ENCODE measurements at places on chromosomes 1 and 21. TPM values are rescaled to one million over a fixed set of nuclear protein-coding genes. Genes with fewer than 3 reads are reported as not detected.

DNA sequence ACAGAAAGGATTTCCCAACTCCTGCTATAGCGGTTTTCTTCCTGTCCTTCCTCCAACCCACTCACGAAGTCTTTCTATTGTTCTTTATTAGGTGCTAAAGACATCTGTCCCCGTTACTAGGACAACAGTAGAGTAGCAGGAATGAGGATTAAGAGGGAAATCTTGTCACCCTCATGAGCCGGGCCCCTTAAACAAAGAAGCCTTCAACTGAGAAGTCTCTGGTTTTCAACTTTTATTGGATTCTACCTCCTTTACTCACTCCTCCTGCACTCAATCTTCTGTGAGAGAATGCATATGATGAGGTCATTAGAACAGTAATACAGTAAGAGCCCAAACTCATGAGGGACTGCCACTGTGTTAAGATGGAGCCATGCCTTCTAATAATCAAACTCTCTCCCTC is 206.3 kb downstream of the OMA1 start:
- DNase-seq = no peak
- no peaks in the 10 kb centered on the region for H3K27me3 ChIP-seq
- H3K27ac ChIP-seq = no peak overlapping the region
- H3K4me3 ChIP-seq = no peak overlapping the region
- H3K4me1 ChIP-seq = no peaks in the 10 kb centered on the region

GRCh38 chr1:183349201-183349711 is 68.9 kb downstream of the NMNAT2 start:
- H3K36me3 ChIP-seq = no peaks in the 10 kb centered on the region
- H3K27ac ChIP-seq = peak overlapping the region; percentile 79
- no peak overlapping the region for H3K4me3 ChIP-seq
- DNase-seq = no peak
- peaks cover 33% of the 10 kb centered on the region for H3K4me1 ChIP-seq

GNAT2 gene
- total RNA-seq = not detected

TRPM2 gene
- not detected for total RNA-seq

CACYBP gene
- total RNA-seq = 75.7 TPM

TRIM45 gene
- 6.3 TPM for total RNA-seq

ACTL8 gene
- not detected for total RNA-seq

- H3K4me3 ChIP-seq = no peak overlapping the region
- H3K36me3 ChIP-seq = no peaks in the 10 kb centered on the region
Observed at GRCh38 chr21:28359300-28359699, 633.4 kb downstream of the LTN1 start.

DNA sequence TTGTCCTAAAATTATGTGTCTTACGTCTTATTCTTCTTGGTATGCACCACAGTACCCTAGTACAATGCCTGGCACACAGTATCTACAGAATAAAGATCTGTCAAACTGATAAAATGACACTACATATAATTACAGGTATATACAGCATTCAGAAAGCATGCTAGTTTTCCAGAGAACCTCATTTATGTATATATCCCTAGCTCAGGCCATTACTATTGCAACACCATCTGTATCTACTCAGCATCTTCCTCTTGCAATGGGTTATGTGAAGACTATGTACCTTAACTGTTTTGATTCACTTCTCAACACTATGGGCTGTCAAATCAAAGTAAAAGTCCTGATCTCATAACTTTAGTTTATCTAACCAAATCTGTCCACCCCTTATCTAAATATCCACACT is 58.5 kb upstream of the GUCA2A start:
- no peak overlapping the region for H3K27ac ChIP-seq
- no peaks in the 10 kb centered on the region for H3K27me3 ChIP-seq
- no peak overlapping the region for H3K4me3 ChIP-seq
- no peak for DNase-seq

PAX7 gene
- not detected for total RNA-seq

DNA sequence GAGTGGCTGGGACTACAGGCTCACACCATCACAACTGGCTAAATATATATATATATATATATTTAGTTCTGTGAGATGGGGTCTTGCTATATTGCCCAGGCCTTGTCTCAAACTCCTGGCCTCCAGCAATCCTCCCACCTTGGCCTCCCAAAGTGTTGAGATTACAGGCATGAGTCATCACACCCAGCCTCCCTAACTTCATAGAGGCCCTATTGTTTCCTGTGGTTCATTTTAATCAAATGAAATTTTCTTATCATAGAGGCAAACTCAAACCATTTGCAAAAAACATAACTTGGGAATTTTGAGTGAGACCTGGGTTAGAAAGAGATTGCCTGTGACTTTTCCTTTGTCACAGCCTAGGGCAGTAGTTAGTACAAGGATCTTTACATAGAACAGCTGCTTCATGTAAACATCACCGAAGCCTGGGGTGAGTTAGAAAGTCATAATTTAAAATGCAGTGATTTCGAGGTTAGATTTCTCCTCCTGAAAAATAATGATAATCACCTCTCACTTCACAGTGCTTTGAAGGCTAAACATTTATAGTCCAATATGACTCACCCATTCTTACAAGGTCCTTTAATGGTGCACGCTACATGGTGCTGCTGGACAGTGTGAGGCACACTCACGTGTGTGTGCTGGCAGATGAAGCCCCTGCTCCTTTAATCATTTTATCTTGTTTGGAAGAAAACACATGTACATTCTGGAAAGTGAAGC is 188.9 kb downstream of the RHOU start:
- no peaks in the 10 kb centered on the region for H3K36me3 ChIP-seq
- H3K4me1 ChIP-seq = no peaks in the 10 kb centered on the region
- peaks cover 26% of the 10 kb centered on the region for H3K27me3 ChIP-seq
- H3K27ac ChIP-seq = no peak overlapping the region

C1orf87 gene
- total RNA-seq = 0.94 TPM

GRCh38 chr1:33296082-33296458 is 24.8 kb downstream of the A3GALT2 start:
- DNase-seq = no peak
- H3K27ac ChIP-seq = no peak overlapping the region
- H3K36me3 ChIP-seq = peaks cover 53% of the 10 kb centered on the region
- peaks cover 14% of the 10 kb centered on the region for H3K4me1 ChIP-seq

GRCh38 chr1:98053471-98054366 is 132.9 kb upstream of the DPYD start:
- peak; percentile 92 for DNase-seq
- peak overlapping the region; percentile 79 for H3K4me3 ChIP-seq
- H3K36me3 ChIP-seq = no peaks in the 10 kb centered on the region
- peaks cover 4% of the 10 kb centered on the region for H3K27me3 ChIP-seq
- peaks cover 38% of the 10 kb centered on the region for H3K4me1 ChIP-seq

ABCG1 gene
- total RNA-seq = 16.5 TPM

GRCh38 chr1:44346184-44346583 is 8.9 kb downstream of the ERI3 start:
- H3K4me3 ChIP-seq = no peak overlapping the region
- H3K27me3 ChIP-seq = no peaks in the 10 kb centered on the region
- no peak for DNase-seq
- no peaks in the 10 kb centered on the region for H3K36me3 ChIP-seq

GRCh38 chr21:28522014-28522799 is 470.5 kb downstream of the LTN1 start:
- no peak overlapping the region for H3K4me3 ChIP-seq
- no peaks in the 10 kb centered on the region for H3K27me3 ChIP-seq
- H3K4me1 ChIP-seq = peaks cover 11% of the 10 kb centered on the region
- H3K36me3 ChIP-seq = no peaks in the 10 kb centered on the region
- no peak overlapping the region for H3K27ac ChIP-seq

SLC5A9 gene
- not detected for total RNA-seq

DNA sequence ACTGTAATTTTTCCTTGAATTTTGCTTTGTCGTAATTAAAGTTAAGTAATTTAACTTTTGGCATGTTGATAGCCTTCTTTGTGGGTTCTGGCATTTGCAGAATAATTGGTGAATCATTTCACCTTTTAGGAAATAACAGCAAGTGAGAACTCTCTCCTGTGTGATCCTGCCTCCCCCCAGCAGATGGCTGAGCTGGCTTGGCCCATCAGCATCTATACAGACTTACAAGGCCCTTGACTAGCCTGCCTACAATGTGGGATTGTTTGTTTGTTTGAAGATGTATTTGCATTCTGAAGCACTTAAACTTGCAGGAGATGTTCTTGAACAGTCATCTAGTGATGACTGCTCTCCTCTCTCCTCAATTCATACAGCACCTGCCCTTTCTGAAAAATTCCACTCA is 55.9 kb downstream of the MACO1 start:
- peaks cover 29% of the 10 kb centered on the region for H3K36me3 ChIP-seq
- peaks cover 8% of the 10 kb centered on the region for H3K4me1 ChIP-seq
- no peak overlapping the region for H3K4me3 ChIP-seq
- no peak overlapping the region for H3K27ac ChIP-seq

GRCh38 chr1:246198115-246198816 is 308.8 kb downstream of the SMYD3 start:
- H3K36me3 ChIP-seq = no peaks in the 10 kb centered on the region
- H3K27ac ChIP-seq = no peak overlapping the region
- DNase-seq = no peak
- H3K4me3 ChIP-seq = no peak overlapping the region
- peaks cover 7% of the 10 kb centered on the region for H3K4me1 ChIP-seq
- no peaks in the 10 kb centered on the region for H3K27me3 ChIP-seq

GRCh38 chr21:43923391-43923790 is 58.4 kb downstream of the AGPAT3 start:
- peaks cover 46% of the 10 kb centered on the region for H3K4me1 ChIP-seq
- no peak overlapping the region for H3K27ac ChIP-seq
- H3K27me3 ChIP-seq = no peaks in the 10 kb centered on the region

DNA sequence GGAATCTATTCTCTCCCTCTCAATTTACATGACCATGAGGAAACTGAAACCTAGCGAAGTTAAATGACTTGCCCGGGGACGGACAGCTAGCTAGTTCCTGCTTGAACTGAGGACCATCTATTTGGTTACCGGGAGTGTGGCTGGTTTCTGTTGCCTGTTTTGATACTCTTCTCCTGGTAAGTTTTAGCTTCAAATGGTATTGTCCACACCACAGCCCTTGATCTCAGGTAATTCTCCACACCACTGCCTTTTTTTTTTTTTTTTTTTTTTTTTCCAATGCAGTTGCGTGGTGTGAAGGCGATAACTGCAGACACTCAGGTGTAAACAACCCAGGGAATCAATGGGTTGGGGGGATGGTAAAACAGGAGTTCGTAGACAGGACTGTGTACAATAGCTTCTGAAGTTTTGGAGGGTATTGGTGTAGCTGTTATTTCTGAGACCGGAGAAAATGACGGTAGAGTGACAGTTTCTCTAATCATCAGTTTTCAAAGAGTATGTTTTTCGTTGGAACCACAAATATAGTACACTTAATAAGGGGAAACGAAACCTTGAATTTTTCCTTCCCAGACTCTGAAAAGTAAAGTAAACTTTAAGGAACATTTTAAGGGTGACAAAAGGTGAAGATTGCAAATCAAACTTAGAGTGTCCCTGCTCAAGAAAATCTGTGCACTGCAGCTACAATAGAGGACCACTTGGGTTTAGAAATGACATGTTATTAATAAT is 125.3 kb upstream of the CACYBP start:
- H3K4me1 ChIP-seq = peaks cover 5% of the 10 kb centered on the region
- H3K27me3 ChIP-seq = no peaks in the 10 kb centered on the region
- no peak for DNase-seq

GRCh38 chr1:216665406-216665805 is 57.8 kb downstream of the ESRRG start:
- H3K27ac ChIP-seq = no peak overlapping the region
- no peaks in the 10 kb centered on the region for H3K36me3 ChIP-seq
- no peak overlapping the region for H3K4me3 ChIP-seq
- H3K27me3 ChIP-seq = peaks cover 3% of the 10 kb centered on the region
- no peak for DNase-seq

- DNase-seq = no peak
- H3K36me3 ChIP-seq = peaks cover 49% of the 10 kb centered on the region
- H3K27ac ChIP-seq = no peak overlapping the region
- peaks cover 32% of the 10 kb centered on the region for H3K4me1 ChIP-seq
- H3K27me3 ChIP-seq = no peaks in the 10 kb centered on the region
Observed at GRCh38 chr1:53048960-53049573, 12.9 kb upstream of the PODN start.

CYP4A22 gene
- not detected for total RNA-seq

GRCh38 chr1:186871784-186872183 is 43.0 kb downstream of the PLA2G4A start:
- no peaks in the 10 kb centered on the region for H3K27me3 ChIP-seq
- H3K36me3 ChIP-seq = no peaks in the 10 kb centered on the region
- H3K27ac ChIP-seq = no peak overlapping the region
- DNase-seq = no peak
- H3K4me1 ChIP-seq = no peaks in the 10 kb centered on the region

- no peak for DNase-seq
- H3K4me3 ChIP-seq = peak overlapping the region; percentile 66
- peaks cover 22% of the 10 kb centered on the region for H3K4me1 ChIP-seq
- H3K36me3 ChIP-seq = no peaks in the 10 kb centered on the region
- peak overlapping the region; percentile 90 for H3K27ac ChIP-seq
Observed at GRCh38 chr1:2556678-2557481, 709 bp downstream of the TNFRSF14 start.

XCL1 gene
- 0.38 TPM for total RNA-seq

SNX7 gene
- 44.7 TPM for total RNA-seq

- no peaks in the 10 kb centered on the region for H3K27me3 ChIP-seq
- peak overlapping the region; percentile 1 for H3K27ac ChIP-seq
- peaks cover 25% of the 10 kb centered on the region for H3K4me1 ChIP-seq
- DNase-seq = peak; percentile 17
Observed at GRCh38 chr1:93629101-93630059, 52.3 kb downstream of the BCAR3 start.

DNA sequence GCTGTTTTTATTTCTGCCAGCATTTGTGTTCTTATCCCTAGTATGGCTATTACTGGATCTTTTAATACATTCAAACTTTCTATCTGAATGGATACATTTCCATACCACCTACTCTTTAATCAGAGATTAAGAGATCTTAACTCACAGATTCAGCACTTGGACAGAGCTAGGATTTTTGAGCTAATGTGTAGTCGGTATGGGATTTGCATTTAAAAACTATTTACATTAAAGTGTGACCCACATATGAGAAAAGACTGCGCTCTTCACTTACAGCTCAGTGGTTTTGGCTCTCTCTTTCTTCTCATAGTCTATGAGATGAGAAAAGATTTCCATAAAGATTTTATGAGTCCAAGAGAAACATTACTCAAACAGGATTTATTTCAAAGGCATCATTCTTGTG is 16.4 kb downstream of the HMGB4 start:
- H3K27ac ChIP-seq = no peak overlapping the region
- H3K4me1 ChIP-seq = no peaks in the 10 kb centered on the region
- DNase-seq = no peak
- H3K27me3 ChIP-seq = no peaks in the 10 kb centered on the region
- no peak overlapping the region for H3K4me3 ChIP-seq
- no peaks in the 10 kb centered on the region for H3K36me3 ChIP-seq

DNA sequence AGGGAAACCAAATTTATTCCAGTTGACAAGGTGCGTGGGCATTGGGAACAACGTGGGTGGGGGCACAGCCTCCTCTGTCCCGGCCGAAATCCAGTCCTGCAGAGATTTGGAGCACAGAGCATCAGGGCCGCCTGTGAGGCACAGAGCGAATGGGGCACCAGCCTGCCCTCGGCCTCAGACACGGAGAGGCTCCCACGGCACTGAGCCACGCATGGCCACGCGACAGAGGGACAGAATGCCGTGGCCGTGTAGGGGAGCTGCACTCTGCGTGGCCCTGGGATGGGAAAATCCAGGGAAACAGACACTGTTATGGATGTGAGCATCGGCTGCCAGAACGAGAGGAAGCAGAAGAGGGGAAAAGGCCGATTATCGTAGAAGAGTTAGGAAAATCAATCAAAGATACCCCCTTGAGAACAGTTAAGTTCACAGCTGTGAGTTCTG is 13.5 kb upstream of the C1orf159 start:
- H3K27ac ChIP-seq = no peak overlapping the region
- H3K4me1 ChIP-seq = no peaks in the 10 kb centered on the region
- H3K4me3 ChIP-seq = no peak overlapping the region
- H3K27me3 ChIP-seq = peaks cover 4% of the 10 kb centered on the region

LRRC38 gene
- total RNA-seq = not detected
